ENCODE measurements at places on chromosomes 11 and 22.

- DNase-seq, result no peak
Observed at GRCh38 chr11:17642370-17642769, 77.0 kb upstream of the MYOD1 start.

GRCh38 chr11:88697139-88697538 lies 359.6 kb upstream of the CTSC start:
- DNase-seq, result no peak

DNA sequence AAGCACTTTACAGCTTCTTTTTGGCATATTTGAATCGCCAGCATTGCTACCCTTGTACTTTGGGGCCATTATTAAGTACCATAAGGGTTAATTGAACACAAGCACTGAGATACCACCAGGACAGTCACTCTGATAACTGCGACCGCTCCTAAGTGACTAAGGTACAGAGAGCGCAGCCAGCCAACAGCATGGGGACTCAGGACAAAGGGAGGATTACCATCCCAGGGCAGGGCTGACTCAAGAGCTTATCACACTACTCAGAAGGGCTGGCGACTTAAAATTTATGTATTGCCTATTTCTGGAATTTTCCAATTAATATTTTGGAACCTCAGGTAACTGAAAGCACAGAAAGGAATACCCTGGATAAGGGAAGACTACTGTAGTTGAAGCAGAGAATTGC lies 479 bp downstream of the ZNF280A start:
- no peak for DNase-seq

- no peak for DNase-seq
Observed at GRCh38 chr11:134762248-134763029, 350.4 kb upstream of the B3GAT1 start.

- peak; percentile 63 for DNase-seq
Observed at GRCh38 chr22:26398741-26399153, 30.3 kb upstream of the ASPHD2 start.

DNA sequence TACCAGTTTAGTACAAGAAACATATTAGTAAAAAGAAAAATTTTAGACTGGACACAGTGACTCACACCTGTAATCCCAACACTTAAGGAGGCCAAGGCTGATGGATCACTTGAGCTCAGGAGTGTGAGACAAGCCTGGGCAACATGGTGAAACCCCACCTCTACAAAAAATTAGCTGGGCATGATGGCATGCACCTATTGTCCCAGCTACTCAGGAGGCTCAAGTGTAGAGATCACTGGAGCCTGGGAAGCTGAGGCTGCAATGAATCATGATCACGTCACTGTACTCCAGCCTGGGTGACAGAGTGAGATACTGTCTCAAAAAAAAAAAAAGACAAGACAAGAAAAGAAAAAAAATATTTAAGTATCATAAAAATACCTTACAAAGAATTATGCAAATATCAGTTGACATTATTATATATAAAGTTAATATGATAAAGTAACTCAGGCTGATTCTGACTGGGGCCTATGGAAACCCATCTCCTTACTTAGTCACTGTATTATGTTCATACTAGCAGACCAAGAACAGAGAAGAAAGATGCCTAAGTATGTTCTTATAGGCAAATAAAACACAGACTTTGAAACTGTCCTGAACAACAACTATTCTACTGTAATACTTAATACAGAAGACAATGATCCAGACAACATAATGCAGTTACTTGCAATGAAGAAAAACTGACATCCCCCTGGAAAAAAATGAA lies 27.3 kb downstream of the FAM168A start:
- no peak for DNase-seq

DNA sequence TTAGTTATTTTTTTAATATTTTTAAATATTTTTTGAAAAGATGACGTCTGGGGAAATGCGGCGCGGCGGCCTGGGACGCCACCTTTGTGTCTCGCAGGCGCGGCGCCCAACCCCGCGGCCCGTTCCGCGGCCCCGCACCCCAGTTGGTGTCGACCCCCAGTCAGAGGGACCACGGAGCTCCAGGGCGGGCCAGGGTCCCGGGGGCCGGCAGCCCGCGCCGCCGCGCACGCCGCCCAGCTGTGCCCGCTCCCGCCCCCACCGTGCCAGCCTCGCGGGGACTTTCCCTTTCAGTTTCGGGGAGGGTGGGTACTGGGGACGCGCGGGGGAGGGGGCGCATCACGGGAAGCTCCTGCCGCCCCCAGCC lies 1.6 kb downstream of the CCND1 start:
- DNase-seq, result peak; percentile 32

- DNase-seq, result no peak
Observed at GRCh38 chr11:12185106-12185690, 74.8 kb downstream of the MICAL2 start.

- no peak for DNase-seq
Observed at GRCh38 chr22:32341122-32341740, 16.4 kb upstream of the RFPL3 start.
